ENCODE measurements at places on chromosomes 4 and X. TPM values are rescaled to one million over a fixed set of nuclear protein-coding genes. Genes with fewer than 3 reads are reported as not detected.

Gene PNMA5
- not detected for total RNA-seq

Gene RAB41
- not detected for total RNA-seq

GRCh38 chr4:8775751-8776355, 95.8 kb downstream of the HMX1 start:
- H3K4me3 ChIP-seq = no peak overlapping the region
- no peaks in the 10 kb centered on the region for H3K36me3 ChIP-seq
- DNase-seq = no peak
- peaks cover 20% of the 10 kb centered on the region for H3K27me3 ChIP-seq
- no peak overlapping the region for H3K27ac ChIP-seq

DNA sequence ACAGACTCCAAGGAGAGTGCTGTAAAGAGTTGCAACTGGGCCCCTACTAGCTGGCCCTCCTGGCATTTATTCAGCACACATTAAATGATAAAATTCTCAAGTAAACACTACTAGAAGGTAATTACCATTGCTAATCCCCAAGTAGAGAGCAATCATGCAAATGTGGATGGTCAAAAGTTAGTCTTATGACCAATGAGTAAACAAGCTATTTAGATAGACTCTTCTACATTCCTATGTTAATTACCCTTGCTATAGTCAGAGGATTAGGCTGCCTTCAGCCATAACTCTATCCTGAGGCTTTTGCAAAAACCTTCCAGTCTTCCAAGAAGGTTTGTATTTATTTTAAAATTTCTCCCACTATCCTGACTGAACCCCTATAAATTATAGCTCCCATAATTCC, 28.3 kb upstream of the HPGD start:
- H3K36me3 ChIP-seq = no peaks in the 10 kb centered on the region
- no peak for DNase-seq
- no peaks in the 10 kb centered on the region for H3K4me1 ChIP-seq
- no peak overlapping the region for H3K4me3 ChIP-seq
- H3K27me3 ChIP-seq = no peaks in the 10 kb centered on the region

DNA sequence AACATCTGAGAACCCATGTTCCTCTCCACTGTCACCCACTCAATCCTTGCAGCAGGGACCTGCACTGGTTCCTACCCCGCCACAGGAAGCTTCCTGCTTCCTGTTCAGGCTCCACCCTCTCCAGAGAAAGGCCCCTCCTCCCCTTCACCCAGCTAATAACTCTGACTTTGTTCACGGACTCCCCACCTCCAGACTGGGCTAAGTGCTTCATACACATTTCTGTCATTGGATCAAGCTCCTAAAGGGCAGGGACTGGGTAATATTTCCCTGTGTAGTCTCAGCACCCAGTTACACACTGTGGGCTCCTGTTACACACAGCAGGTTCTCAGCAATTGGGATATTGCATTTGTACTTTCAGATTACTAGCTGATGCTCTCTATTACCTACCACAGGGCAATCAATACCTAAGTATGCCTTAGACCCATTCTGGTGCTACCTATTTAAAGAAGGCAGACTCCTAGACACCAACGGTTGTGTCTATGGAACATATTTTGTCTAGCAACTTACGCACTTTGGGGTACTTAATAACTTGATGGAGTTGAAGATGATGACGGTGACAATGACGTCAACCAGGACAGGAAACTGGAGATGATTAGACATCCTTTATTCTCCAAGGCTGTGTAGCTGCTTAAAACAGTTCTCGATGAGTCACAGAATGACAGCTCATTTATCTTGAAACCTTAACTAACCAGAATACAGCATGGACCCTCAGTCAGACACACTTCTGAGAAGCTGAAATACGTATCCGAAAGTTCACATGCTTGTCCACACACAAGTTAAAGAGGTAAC, 58.1 kb downstream of the MAML3 start:
- H3K27me3 ChIP-seq = no peaks in the 10 kb centered on the region
- no peaks in the 10 kb centered on the region for H3K36me3 ChIP-seq
- H3K4me1 ChIP-seq = peaks cover 86% of the 10 kb centered on the region
- DNase-seq = peak; percentile 23
- H3K27ac ChIP-seq = peak overlapping the region; percentile 72

DNA sequence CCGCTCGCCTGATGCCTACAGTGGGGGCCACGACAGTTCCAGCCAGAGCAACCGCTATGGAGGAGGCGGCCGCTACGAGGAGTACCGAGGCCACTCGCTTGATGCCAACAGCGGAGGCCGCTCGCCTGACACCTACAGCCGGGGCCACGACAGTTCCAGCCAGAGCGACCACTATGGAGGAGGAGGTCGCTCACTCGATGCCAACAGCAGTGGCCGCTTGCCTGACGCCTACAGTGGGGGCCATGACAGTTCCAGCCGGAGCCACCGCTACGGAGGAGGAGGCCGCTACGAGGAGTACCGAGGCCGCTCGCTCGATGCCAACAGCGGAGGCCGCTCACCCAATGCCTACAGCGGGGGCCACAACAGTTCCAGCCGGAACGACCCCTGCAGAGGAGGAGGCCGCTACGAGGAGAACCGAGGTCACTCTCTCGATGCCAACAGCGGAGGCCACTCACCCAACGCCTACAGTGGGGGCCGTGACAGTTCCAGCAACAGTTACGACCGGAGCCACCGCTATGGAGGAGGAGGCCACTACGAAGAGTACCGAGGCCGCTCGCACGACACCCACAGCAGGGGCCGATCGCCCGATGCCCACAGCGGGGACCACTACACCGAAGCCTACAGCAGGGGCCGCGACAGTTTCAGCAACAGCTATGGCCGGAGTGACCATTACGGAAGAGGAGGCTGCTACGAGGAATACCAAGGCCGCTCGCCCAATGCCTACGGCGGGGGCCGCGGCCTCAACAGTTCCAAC, 2.5 kb downstream of the RBMXL3 start:
- no peak overlapping the region for H3K27ac ChIP-seq
- no peaks in the 10 kb centered on the region for H3K27me3 ChIP-seq
- H3K4me3 ChIP-seq = no peak overlapping the region

DNA sequence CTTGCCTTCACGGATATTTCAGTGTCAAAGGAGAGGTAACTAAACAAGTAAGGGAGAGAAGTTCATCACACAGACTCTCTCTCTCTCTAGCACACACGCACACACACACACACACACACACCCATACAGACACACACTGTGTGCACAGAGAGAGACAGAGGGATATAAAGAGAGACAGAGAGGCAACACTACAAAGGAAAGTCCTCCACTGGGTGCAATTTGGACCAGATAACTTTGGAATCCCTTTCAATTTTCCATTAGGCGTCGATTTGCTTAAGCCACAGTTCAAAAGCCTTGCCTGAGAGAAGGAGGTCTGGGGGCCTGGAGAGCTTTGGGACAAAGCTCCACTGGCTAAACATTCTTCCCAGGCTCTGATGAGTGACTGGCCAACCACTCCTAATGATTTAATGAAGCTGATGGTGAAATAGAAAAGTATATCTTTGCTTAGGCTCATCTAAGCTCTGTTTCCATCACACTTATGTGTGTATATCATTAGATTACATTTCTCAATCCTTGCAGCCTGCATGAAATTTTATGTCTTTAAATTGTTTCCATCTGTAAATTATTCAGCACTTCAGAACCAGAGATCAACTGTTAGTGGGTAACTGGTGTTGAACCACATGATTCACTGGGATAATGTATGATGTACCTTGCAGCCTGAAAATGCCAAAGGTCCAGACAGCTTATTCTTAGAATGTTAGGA, 180.8 kb downstream of the MAGEB17 start:
- DNase-seq = no peak
- H3K4me1 ChIP-seq = no peaks in the 10 kb centered on the region
- no peaks in the 10 kb centered on the region for H3K27me3 ChIP-seq
- H3K36me3 ChIP-seq = no peaks in the 10 kb centered on the region
- H3K4me3 ChIP-seq = no peak overlapping the region

DNA sequence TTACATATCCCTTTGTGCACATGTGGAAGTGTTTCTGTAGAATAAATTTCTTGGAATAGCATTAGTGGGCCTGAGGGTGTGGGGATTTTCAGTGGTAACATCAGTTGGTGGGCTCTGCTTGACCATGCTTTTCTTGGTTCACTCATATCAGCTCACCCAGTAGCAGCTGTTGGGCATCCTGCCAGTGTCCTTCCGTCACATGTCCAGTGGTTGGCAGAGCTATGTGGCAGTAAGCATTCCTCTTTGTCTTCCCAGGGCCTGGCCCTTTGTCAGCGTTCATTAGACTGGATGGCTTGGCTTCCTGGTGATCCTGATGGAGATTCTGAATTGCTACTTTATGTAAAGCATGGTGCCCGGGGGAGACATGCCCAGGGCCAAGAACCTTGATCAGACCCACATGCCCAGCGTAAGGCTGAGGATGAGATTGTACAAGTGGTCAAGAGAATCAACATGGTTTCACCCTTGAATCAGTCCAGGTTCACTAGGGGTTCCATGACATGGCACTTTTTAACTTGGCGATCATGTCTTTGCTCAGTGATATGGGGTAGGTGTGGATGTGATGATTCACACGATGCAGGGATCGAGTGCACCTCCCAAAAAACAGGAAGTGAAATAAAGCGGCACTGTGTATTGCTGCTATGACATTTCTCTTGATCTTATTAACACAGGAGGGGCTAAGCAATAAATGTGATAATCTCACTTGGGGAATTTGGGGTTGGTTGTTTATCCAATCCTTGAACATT, 72.1 kb upstream of the IGFBP7 start:
- H3K27ac ChIP-seq = no peak overlapping the region
- no peak overlapping the region for H3K4me3 ChIP-seq
- H3K36me3 ChIP-seq = no peaks in the 10 kb centered on the region
- peak; percentile 64 for DNase-seq

DNA sequence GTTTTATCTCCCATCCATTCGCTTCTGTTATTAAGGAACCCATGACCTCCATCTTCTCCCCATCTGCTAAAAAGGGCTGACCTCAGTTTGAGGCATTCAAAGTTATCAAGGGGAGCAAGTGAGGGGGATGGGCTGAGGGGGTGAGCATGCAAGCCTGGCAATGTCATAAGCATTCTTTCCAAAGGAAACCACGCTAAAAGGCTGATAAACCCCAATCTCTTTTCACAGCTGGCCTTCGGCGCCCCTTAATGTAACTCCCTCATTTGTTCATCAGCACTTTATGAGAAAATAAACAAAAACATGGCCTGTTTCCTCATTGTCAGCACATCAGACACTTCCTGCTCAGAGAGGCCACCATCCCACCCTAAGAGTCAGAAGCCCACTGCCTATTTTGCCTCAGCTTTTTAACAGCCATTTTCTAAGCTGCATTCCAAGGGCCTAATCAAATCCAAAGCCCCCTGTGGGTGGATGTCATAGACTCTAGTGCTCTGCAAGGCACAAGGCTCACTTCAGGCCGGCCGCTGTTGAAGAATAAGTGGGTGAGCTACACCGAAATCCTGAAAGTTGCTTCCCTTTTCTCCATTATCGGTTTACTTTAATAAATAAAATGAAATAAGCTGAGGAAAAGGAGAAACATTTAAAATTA, 92.0 kb upstream of the SRD5A3 start:
- no peak overlapping the region for H3K4me3 ChIP-seq
- no peak for DNase-seq
- H3K36me3 ChIP-seq = no peaks in the 10 kb centered on the region
- H3K27ac ChIP-seq = no peak overlapping the region

- no peak for DNase-seq
- no peaks in the 10 kb centered on the region for H3K36me3 ChIP-seq
- H3K4me1 ChIP-seq = no peaks in the 10 kb centered on the region
- H3K4me3 ChIP-seq = no peak overlapping the region
- H3K27ac ChIP-seq = no peak overlapping the region
Observed at GRCh38 chr4:90994851-90995574, 867.8 kb downstream of the CCSER1 start.
